ENCODE measurements at places on chromosomes 16 and 17.
A peak's percentile ranks its signal among the peaks of the same experiment; 100 is the strongest.

DNA sequence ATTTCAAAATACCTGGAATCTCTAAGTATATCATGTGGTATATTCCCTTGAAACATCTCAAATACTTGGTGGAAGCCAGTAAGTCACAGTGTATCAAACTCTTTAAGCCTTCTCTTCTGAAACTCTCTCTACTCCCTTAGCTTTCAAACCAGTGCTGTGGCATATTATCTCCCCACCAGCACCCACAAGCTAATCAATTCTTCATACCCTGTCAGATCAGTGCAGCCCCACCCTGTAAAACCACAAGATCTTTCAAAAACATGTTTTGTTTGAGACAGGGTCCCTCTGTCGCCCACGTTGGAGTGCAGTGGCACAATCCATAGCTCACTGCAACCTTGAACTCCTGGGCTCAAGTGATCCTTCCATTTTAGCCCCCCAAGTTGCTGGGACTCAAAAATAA, 91.6 kb upstream of the C17orf78 start:
- DNase-seq = no peak

GRCh38 chr16:67393111-67393787, at the start of gene TPPP3:
Gene TPPP3, minus strand, starts transcription at chr16:67393498. Its CDS starts 2,387 bp downstream, at chr16:67391111.
- DNase-seq = peak; percentile 19

DNA sequence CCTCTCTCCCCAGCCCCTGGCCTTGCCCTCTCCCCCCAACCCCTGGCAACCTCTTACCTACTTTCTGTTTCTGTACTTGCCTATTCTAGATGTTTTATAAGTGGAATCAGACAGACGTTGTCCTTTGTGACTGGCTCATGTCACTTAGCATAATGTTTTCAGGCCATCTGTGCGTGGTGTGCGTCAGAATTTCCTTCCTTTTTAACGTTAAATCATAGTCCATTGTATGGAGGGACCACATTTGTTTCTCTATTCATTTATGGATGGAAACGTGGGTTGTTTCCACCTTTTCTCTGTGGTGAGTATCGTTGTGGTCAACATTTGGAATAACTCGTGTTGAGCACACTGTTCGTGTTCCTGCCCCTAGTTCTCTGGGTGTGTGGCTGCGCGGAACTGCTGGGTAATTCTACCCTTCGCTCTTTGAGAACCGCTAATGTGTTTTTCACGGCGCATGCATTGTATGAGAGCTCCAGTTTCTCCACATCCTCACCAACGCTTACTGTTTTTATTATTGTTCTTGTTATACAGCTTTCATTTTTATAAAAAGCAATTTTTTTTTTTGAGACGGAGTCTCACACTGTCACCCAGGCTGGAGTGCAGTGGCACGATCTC, 26.3 kb downstream of the ACTG1 start:
- no peak for DNase-seq

GRCh38 chr16:359067-359763, 6.7 kb upstream of the AXIN1 start:
- DNase-seq = no peak

DNA sequence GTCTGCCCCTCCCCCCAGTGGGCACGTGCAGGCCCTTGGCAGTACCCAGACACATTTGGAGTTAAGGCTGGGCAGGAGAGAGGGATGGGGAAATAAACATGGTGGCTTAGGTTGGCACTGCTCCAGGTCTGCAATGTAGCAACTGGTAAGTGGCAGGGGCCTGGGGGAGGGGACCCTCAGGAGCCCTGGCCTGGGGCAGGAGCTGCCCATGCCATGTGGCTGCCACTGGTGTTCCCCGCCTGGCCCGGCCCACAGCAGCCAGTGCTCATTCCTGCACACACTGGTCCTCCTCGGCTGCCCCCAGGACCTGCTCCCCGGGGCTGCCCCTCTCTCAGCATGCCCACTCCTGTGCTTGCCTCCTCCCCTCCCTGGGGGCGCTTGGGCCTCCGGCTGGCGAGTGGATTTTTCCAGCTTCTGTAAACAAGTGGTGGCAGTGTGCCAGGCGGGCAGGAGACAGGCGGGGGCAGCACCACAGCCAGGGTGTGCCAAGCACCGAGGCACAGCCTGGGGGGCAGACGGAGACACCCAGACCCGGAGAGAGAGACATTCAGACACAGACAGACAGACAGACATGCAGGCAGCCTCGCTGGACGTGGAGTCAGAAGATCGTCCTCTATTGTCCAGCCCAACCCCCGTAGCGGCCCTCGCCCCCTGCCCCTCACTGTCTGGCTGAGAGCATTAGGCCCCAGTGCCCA, 9.4 kb downstream of the THRA start:
- no peak for DNase-seq

DNA sequence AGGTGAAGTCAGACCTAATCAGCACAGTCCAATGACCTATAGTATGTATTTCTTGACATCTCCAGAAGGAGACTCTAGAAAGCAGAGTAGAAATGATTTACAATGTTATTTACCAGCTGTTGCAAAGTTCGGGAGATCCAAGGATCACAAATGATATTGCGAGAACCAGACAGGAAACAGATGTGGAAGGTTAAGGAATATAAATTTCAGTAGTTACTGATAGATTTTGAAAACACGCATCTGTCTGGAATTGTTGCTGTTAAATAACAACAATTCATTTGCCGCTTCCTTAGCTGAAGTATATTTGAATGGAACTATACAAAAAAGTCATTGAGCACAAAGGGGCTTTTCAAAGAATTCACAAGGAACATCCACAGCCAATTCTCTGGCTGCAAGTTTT, 72.0 kb downstream of the STXBP4 start:
- DNase-seq = no peak

GRCh38 chr17:8101721-8102120, 14.2 kb upstream of the ALOX12B start:
- no peak for DNase-seq

DNA sequence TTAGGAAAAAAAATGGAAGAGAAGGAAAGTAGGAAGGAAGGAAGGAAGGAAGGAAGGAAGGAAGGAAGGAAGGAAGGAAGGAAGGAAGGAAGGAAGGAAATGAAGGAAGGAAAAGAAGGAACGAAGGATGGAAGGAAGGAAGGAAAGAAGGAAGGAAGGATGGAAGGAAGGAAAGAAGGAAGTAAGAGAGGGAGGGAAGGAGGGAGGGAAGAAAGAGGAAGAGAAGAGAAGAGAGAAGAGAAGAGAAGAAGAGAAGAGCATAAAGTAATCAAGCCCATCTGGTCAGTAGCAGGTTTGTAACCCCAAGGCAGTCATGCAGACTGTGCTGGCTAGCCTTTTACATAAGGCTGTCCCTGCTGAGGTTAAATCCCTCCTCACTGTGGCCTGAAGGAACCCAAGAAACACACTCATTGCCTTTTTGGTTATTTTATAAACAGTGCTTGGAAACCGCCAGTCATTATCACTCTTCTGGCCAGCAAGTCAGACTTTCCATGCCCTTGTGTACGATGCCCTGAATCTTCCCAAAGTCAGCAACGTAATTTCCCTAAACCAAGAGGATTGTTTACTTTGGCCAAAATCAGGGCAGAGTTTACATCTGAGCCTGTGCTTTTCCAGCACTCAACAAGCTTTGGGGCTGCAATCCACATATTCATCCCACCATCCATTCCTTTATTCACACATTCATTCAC, 409.6 kb upstream of the MAF start:
- DNase-seq = no peak

DNA sequence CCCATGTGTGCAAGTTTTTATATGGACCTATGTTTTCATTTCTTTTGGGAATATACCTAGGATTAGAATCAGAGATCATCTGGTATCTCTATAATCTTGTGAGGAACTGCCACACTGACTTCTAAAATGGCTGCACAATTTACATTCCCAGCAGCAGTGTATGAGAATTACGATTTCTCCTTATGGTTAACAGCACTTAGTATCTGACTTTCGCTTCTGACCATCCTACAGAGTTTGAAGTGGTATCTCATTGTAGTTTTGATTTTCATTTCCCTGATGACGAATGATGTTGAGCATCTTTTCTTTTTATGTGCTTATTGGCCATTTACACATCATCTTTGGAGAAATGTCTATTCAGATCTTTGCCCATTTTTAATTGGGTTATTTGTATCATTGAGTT, 10.0 kb downstream of the C16orf96 start:
- no peak for DNase-seq

DNA sequence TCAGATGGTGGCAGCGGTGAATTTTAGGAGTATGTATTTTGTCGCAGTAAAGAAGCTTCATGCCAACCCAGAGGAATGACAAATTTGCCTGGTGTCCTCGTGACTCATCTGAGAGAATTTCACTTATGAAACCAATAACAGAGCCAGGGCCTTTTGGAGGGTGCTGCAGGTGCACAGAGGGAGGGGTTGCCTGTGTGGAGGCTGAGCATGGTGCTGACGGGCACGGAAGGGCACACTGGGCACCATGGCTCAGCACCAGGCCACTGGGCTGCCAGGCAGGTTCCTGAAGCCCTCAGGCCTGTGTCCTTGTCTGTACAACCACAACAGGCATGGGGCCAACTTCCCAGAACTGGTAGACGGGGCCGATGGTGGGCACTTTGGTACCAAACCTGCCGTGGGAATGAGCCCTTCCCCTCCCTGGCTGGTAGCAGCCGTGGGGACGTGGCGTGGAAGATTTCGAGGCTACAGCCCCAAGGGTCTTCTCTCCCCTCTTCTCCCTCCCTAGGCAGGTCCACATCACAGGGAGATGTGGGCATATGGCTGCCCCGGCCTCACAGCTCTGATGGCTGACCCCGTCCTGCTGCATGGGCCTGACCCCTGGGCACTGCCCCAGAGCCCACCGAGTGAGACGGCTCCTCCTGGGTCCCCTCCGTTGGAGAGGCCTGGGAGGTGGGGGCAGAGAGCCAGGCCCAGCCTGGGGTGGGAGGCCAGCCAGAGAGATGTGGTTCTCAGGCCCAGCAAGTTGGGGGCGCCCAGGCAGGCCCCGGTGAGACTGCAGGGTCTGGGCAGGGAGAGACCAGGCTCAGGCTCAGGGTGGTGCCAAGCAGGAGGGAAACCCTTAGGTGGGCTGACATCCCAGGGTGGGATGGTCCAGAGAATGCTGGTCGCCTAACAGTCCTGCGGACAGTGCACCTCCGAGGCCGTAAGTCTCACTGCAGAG, 30.2 kb upstream of the ZNF469 start:
- no peak for DNase-seq

DNA sequence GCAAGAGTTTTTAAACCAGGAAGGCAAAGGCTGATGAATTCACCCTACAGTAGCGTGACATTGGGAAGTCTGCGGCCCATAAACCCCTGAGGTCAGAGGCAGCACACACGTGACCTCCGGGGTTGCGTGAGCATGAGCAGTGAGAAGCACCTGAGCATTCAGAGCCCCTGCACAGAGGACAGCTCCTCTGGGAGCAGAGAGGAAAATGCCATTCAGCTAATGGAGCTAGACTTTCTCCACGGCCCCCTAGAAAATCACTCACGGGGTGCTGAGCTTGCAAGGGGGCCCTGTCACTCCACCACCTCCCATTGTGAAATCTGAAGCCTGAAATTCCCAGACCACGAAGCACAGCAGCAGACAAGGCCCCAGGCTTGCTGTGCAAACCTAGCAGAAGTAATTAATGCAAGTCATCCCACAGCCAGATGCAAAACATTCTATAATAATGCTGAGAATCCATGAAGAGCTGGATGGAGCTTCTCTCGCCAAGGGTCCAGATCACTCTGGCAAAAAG, 114.9 kb upstream of the RCVRN start:
- no peak for DNase-seq

GRCh38 chr17:40553694-40554534, 11.4 kb downstream of the CCR7 start:
- DNase-seq = no peak

DNA sequence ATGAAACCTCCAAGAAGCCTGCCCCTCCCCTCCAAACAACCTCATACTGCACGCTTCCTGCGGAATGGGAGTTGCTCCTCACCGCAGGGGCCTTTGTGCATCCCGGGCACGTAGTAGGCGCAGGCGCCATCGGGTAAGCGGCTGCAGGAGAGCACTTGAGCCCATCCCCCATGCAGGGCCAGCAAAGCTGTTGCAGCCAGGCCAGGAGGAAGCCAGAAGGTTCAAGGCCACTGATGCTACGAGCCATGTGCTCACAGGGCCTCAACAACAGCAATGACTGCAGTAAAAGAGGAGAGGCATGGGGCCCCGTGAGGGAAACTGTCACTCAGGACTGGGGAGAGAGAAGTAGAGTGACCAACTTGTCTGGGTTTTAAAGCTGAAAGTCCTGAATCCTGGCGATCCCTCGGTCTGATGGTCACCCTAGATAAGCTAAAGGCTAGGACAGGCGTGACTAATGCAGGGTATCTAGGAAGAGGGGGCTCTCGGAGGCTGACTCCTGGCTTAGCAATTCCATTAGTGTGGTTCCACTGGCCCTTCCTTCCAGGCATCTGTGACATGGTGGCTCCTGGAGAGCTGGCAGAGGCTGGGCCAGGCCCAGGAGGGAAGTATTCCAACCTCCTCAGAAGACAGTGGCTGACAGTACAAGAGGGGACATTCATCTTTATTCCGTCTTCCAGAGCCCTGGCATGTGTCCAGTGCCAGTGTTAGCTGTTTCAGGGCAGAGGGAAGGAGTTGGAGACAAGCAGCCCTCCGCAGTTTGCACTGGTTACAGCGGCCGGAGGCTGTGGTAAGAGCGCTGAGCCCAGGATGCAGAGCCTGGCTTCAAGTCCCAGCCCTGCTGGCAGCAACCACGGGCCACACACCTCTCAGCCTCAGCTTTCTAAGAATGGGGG, 20.8 kb downstream of the GOSR2 start:
- DNase-seq = no peak

DNA sequence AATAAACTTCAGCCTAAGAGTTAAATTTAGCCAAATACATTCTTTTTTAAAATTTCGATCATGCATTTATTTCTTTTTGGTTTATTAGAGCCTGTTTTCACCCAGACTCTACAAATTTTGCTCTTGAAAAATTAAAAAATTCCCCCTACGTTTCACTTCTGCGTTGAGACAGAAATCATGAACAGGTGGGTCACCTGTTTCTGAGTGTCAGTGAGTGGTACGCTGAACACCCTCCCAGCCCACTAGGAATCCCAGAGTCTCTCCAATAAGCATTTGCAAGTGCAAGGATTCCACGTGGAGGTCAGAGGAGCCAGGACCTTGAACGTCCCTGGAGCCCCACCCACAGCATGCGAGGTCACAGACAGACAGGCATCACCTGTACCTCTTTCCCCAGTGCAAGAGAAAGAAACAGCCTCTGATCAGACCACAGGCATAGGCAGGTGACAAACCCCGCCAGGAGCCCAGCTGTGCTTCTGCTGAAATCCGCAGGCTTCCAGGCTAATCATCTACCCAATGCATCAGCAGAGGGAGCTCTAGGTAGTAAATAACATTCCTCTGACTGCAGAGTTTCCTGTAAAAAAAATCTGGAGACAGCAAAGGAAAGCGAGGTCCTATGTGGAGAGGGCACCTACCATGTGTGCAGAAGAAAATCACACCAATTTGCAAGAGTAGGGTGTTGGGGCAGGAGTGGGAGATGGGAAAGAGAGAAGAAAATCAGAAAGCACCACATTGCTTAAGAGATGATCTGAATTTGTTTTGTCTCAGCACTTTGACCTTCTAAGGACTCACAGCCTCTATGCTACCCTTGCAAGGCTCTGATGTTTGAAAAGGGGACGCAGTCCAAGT, 5.9 kb upstream of the XYLT1 start:
- DNase-seq = no peak

- DNase-seq = no peak
These were observed 57.2 kb downstream of the KANSL1 start for GRCh38 chr17:46135879-46136563.

Data from stimulated activated CD4-positive, alpha-beta T cell treated with anti-CD3 and anti-CD28 coated beads, Interleukin-1b, Interleukin-23, amount 100 ng/mL, for 24 hours (primary cell).